ENCODE measurements at places on chromosomes 7 and 10. TPM values are rescaled to one million over a fixed set of nuclear protein-coding genes. Genes with fewer than 3 reads are reported as not detected.

- no peaks in the 10 kb centered on the region for H3K27me3 ChIP-seq
- no peak overlapping the region for H3K4me3 ChIP-seq
- H3K27ac ChIP-seq: no peak overlapping the region
- no peak for DNase-seq
- H3K36me3 ChIP-seq: no peaks in the 10 kb centered on the region
Observed at GRCh38 chr10:17181751-17182150, 19.7 kb downstream of the TRDMT1 start.

- H3K27me3 ChIP-seq: no peaks in the 10 kb centered on the region
- no peak overlapping the region for H3K27ac ChIP-seq
Observed at GRCh38 chr10:98010939-98011685, 19.3 kb downstream of the CRTAC1 start.

GRCh38 chr10:63554657-63555056 is 33.5 kb downstream of the REEP3 start:
- H3K4me3 ChIP-seq: no peak overlapping the region
- H3K36me3 ChIP-seq: no peaks in the 10 kb centered on the region
- no peaks in the 10 kb centered on the region for H3K4me1 ChIP-seq
- no peak overlapping the region for H3K27ac ChIP-seq
- no peak for DNase-seq

DNA sequence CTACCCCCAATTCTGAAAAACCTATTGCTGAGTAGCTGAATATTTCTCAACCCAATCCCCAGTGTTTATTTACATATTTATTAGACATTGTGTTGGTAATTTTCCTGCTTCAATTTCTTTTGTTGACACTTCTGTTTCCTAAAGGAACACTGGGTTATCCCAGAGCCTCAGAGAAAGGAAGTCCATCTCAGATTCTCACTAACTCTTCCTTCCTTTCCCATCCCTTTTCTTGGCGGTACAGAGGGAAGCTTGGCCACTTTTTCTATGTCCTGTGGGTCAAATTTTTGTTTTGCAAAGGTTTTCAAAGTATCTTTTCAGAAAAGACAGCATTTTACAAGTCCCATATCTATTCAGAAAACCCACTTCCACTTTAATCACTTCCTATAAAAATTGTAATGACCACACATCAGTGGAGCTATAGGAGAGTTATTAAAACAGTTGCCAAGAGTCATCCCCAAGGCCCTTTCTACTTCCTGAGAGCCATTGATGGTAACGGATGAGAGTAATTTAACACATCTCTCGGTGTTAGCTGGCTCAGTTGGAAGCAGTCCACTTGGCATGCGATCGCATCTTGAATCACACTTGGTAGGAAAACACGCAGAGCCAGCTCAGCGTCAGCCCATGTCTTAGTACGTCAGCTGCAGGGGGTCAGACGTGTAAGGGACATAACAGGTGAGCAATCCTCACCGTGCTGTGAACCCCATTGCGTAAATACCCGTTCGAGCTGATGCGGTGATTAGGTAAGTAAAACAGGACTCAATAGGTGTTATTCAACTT is 231.1 kb upstream of the ADARB2 start:
- H3K27ac ChIP-seq: no peak overlapping the region
- H3K4me1 ChIP-seq: no peaks in the 10 kb centered on the region
- no peak overlapping the region for H3K4me3 ChIP-seq

DNA sequence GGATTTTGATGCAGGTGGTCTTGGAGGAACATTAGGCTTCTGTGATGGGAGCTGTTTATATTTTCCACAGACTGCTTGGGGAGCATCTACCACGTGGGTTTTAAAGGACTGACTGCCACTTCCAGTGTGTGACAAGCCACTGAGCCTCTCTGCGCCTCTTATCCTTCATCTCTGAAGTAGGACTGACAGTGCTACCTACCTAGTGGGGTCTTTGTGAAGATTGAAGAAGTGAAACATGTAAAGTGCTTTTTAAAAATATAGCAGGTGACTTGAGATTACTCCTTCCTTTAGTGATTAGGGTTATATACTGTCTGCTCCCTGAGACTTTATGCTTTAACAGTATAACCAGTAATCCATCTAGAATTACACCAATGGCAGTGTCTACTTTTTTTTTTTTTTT is 29.9 kb downstream of the NKX2-3 start:
- no peak overlapping the region for H3K27ac ChIP-seq
- no peak for DNase-seq
- no peaks in the 10 kb centered on the region for H3K27me3 ChIP-seq
- no peaks in the 10 kb centered on the region for H3K36me3 ChIP-seq

DNA sequence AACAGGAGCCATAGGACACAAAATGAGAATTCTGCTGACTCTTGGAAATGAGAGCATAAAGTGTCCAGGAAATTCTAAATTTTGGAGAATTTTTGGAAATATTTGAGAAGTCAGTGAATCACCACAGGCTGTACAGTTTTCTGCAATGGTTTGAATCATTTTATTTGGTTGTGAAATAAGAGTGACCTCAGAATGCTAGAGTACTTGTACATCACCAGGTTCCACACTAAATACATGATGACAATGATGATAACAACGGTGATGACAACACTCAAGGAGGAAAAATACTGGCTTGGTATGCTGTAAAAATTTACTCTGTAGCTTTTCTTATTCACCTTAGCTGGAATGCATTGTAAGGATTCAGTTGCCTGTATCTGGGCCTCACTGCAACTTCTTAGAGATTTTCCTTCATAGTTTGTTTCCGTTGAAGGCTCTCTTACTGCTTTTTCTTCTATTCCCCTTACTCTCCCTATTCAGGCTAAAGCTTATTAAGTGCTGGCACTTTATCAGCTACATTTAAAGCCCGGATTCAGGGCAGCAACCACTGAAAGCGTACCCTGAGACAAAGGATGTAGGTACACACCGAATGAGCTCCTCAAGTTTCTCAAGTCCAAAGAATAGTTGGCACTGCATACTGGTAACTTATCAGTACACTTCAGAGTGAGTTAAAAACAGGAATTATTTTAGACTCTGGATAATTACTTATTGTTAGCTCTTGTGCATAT is 30.2 kb upstream of the NME8 start:
- no peaks in the 10 kb centered on the region for H3K27me3 ChIP-seq
- no peak for DNase-seq
- H3K36me3 ChIP-seq: no peaks in the 10 kb centered on the region
- H3K4me3 ChIP-seq: no peak overlapping the region

DNA sequence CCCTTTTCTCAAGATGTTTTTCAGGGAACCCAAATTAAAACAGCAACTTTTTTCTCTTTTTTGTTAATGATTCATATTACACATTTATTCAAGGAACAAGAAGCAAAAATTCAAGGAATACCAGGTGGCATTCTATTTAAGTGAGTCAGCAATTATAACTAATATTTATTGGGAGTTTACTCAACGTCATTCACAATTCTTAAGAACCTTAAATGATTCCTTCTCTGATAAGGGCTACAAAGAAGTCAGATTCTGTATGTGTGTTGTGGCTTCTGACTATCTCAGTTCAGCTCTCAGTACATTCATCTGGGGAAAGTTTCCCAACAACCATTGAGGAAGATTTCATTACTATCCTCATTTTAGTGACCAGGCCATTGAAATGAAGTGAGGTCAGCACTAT is 470.7 kb upstream of the AKR1E2 start:
- no peak overlapping the region for H3K27ac ChIP-seq
- DNase-seq: no peak
- H3K27me3 ChIP-seq: no peaks in the 10 kb centered on the region
- H3K36me3 ChIP-seq: no peaks in the 10 kb centered on the region
- H3K4me1 ChIP-seq: no peaks in the 10 kb centered on the region

- H3K4me3 ChIP-seq: no peak overlapping the region
- no peaks in the 10 kb centered on the region for H3K36me3 ChIP-seq
- H3K27me3 ChIP-seq: no peaks in the 10 kb centered on the region
- H3K27ac ChIP-seq: no peak overlapping the region
- H3K4me1 ChIP-seq: peaks cover 2% of the 10 kb centered on the region
Observed at GRCh38 chr10:24149640-24150039, 59.3 kb upstream of the KIAA1217 start.

DNA sequence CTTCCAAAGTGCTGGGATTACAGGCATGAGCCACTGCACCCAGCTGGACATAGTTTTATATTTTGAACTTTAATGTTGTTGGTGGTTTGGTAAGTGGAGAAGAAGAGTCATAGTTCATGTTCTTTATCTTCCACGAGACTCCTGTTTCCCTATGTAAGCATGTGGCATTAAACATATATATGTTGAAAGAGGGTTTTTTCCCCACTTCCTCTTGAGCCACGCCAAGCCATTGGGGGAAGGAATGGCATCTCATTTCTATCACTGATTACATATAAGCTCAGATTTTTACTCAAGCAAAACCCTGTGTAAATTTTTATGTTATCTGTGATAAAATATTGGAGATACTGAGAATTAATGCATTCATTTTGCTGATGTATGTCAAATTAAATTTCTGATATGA is 300.4 kb downstream of the PHF14 start:
- DNase-seq: no peak
- peaks cover 4% of the 10 kb centered on the region for H3K4me1 ChIP-seq
- H3K27ac ChIP-seq: no peak overlapping the region
- H3K4me3 ChIP-seq: no peak overlapping the region
- no peaks in the 10 kb centered on the region for H3K36me3 ChIP-seq

DNA sequence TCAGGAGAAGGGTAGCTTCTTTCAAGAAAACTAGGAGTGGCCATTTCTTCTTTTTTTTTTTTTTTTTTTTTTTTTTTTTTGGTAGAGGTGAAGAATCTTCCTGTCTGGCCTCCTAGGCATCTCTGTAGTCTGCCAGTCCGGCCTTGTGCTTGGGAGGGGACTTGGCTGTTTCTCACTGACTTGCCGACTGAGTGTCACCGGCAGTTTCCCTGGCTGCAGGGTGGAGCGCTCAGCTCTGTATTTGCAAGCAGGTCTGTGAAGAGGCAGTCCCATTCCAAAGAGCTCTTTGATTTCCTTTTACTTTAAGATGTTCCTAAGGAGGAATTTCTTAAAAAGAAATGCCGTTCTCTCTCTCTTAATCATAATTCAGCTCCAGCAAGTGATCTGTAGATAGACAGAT is 212.6 kb downstream of the ADRA2A start:
- no peaks in the 10 kb centered on the region for H3K4me1 ChIP-seq
- DNase-seq: no peak
- no peaks in the 10 kb centered on the region for H3K36me3 ChIP-seq
- no peak overlapping the region for H3K27ac ChIP-seq
- H3K4me3 ChIP-seq: no peak overlapping the region

DNA sequence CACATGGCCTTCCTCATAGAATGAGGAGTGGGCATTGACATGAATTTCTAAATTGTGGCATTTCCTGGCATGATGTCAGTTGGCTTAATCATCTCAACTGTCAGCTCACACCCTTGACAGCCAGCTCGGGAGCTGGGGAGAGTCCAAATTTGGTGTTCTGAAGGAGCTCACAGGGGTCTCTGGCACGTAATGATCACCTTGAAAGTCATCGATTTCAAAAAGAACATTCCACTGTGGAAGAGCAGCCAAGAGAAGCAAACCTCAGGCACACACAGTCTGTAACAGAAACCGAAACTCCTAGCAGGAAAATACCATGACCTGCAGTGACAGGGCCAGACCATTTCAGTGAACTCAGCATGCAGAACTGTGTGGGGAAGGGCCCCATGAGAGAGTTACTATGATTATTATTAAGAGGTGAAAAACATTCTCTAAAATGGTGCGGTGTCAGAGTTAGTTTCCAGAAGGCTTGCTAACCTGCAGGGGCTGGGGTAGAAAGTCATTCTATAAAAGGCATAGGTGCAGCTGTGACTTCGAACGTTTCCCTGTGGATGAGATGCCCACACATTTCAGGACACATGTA is 26.4 kb upstream of the KLF6 start:
- H3K27ac ChIP-seq: no peak overlapping the region
- H3K4me3 ChIP-seq: no peak overlapping the region
- H3K27me3 ChIP-seq: no peaks in the 10 kb centered on the region
- H3K4me1 ChIP-seq: no peaks in the 10 kb centered on the region

GRCh38 chr7:29567174-29567573 is 3.5 kb downstream of the PRR15 start:
- no peak for DNase-seq
- H3K4me3 ChIP-seq: no peak overlapping the region
- peaks cover 8% of the 10 kb centered on the region for H3K36me3 ChIP-seq
- H3K27me3 ChIP-seq: peaks cover 4% of the 10 kb centered on the region

- no peak overlapping the region for H3K4me3 ChIP-seq
- peak; percentile 31 for DNase-seq
- no peak overlapping the region for H3K27ac ChIP-seq
- no peaks in the 10 kb centered on the region for H3K36me3 ChIP-seq
- no peaks in the 10 kb centered on the region for H3K27me3 ChIP-seq
Observed at GRCh38 chr10:14670551-14671240, 104.0 kb downstream of the FAM107B start.

DNA sequence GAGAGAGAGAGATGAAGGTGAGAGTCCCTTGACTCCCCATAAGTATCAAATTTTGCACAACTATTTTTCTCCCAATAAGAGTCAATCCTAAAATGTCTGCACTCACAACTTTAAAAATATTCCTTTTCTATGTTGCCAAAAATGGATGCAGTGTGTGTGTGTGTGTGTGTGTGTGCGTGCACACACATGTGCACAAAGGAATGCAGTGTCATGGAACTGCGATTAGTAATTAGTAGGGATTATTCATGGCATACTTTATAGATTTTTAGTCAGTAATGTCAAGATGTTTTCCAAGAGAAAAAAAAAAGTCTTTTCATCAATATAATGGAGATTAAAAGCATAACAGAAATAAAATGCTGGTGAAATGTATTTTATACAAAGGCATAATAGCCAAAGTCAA is 179.1 kb upstream of the LRRTM3 start:
- DNase-seq: no peak
- H3K4me1 ChIP-seq: no peaks in the 10 kb centered on the region
- no peak overlapping the region for H3K4me3 ChIP-seq
- H3K36me3 ChIP-seq: no peaks in the 10 kb centered on the region
- no peaks in the 10 kb centered on the region for H3K27me3 ChIP-seq
- H3K27ac ChIP-seq: no peak overlapping the region

Gene FAM131B
- 18.5 TPM for total RNA-seq

Gene VSTM4
- 0.35 TPM for total RNA-seq

Gene NFE2L3
- total RNA-seq: 46.9 TPM

Gene SPDYE3
- not detected for total RNA-seq

Gene SSC4D
- total RNA-seq: 14.8 TPM

Gene CACNB2
- total RNA-seq: 2.6 TPM

Measured in H9 (cell line).